ENCODE measurements at places on chromosomes 3 and 15.

- no peak for DNase-seq
Observed at GRCh38 chr3:79521221-79521848, 246.5 kb downstream of the ROBO1 start.

DNA sequence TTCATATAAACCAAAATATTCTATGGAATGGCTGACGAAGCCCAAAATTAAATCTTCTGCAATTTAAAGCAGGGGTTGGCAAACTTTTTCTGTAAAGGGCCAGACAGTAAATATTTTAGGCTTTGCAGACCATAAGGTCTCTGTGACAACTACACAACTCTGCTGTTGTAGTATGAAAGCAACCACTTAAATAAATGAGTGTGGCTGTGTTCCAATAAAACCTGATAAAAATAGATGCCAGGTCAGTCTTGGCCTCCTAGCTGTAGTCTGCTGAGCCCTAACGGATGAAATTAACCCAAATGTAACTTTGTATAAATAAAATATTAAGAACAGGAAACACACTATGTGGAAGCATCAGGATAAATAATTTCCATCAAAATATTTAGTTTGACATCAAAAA, 104.2 kb downstream of the FBXL22 start:
- no peak for DNase-seq

DNA sequence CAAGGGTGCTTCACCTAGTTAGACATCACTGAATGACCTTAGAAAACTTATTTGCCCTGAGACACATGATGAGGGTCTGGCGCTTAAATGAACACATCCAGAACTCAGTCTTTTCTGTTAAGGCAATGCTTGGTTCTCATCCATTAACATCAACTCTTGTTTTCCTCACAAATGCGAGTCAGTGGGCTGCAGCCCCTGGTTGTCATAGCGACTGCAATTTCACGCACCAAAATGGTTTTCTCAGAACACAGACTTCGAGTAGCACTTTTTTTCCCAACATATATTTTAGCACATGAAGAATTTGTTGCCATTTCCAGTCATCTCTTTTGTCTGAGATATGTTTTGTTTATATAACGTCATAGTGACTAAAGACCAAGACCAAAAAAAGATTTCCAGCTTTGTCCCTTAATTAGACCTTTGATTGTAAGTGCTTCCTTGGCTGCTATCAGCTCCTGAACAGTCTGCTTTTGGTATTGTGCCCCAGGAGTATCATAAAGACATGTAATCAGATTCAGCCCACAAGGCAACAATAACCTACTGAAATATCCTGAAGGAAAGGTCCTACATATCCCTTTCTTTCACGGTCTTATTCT, 68.5 kb downstream of the GPR176 start:
- DNase-seq: no peak

- no peak for DNase-seq
Observed at GRCh38 chr3:169512991-169513390, 150.5 kb downstream of the MECOM start.

- no peak for DNase-seq
Observed at GRCh38 chr3:15052335-15053242, 12.5 kb downstream of the MRPS25 start.

DNA sequence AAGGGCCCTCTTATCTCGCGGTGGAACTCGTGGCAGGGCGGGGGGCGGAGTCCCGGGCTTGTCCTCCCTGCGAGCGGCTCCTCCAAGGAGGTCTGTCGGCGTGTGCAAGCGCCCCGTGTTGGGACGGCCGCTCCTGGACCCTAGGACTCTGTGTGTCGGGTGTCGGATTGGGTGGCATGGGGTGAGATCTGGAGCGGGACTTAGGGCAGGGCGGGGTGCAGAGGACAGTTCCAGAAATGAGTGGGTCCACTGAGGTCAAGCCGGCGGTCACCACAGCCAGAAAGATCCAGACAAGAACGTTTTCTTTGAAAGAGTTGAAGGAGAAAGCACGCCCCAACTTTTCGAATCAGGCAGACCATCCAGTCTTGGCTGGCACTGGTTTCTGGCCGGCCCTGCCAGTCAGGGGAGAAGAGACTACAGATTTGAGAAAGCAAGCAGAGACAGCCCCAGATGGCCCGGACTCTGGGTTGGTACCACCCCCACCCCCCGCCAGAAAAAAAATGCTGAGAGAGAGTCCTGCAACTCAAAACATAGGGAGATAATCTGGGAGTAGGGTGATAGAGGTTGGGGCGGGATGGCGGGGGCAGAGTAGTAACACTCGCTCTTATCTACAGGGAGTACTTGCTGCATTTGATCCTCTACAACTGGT, 784 bp upstream of the CISH start:
- no peak for DNase-seq

GRCh38 chr3:134437211-134437752, 48.5 kb downstream of the ANAPC13 start:
- DNase-seq: no peak

- no peak for DNase-seq
Observed at GRCh38 chr3:94092086-94092485, 29.2 kb downstream of the NSUN3 start.

- DNase-seq: no peak
Observed at GRCh38 chr3:134084242-134084950, 54.7 kb upstream of the SLCO2A1 start.

DNA sequence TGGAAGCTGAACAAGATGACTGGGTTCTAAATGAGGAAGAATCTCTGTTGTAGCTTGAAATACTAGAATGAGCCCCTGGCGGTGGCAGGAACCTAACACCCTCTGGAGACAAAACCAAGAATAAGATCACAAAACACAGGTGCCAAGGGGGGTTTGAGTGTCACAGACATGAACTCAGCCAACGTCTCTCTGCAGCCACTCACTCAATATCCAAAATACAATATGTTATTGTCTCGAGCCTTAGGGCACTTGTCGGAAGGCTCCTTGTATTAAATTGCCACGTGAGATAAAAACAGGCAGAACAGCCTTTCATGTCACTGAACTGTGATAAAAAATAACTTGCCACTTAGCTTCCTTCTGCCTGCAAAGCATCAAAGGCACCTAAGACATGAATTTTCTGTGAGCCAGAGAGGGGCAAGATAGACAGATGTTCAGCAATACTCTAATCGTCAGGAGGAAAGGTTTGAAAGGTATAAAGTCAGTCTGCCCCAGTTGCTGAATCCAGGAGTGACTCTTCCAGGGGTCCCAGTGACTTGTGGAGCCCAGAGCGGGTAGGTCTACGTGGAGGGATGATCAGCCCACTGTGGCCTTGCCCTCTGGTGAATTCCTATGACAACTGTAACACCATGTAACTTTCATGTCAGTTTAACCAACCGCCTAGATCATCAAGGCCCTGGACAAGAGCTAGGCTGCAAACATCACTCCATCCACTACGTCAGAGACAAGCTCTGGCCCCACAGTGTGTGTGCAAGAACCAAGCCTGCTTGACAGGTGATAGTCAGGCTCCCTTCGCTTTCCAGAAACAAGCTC, 165.2 kb downstream of the OSBPL10 start:
- no peak for DNase-seq

DNA sequence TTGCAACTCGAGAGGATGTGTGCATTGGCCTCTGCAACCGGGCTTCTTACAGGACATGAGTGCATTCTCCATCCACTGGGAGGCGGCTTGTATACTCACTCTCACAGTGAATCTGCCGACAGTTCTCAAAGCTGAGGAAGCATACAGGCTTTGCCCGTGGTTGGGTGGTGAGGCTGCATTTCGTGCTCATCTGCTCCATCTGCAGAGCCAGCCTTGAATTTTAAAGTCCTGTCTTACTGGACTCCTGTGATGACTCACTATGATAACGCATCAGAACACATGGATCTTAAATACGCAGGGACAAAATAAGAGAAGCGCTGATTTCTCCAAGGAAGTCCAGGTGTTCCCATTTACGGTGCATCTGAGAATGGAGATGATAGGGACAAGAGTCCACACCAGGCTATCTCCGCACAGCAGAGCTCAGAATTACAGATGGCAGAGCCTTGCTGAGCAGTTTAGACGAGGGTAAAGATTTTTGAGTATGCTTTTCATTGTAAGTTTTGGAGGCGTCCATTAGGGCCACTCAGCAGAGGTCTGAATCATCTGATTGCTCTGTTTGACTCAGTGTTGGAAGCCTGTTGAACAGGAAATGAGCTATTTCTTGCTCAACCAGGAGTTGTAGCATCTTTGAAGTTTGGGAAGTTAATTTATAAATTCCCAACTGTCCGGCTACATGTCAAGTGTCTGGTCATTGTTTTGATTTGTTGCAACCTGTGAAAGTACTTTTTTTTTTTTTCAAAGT, 87.1 kb downstream of the GABRG3 start:
- DNase-seq: no peak

- no peak for DNase-seq
Observed at GRCh38 chr3:187927565-187927964, 182.3 kb upstream of the BCL6 start.

GRCh38 chr3:178669758-178670157, 133.5 kb downstream of the KCNMB2 start:
- no peak for DNase-seq

- DNase-seq: no peak
Observed at GRCh38 chr3:190862209-190863118, at the start of gene GMNC. TSS of gene GMNC (minus strand) at chr3:190862694. CDS start at chr3:190862615, 79 bp downstream.

DNA sequence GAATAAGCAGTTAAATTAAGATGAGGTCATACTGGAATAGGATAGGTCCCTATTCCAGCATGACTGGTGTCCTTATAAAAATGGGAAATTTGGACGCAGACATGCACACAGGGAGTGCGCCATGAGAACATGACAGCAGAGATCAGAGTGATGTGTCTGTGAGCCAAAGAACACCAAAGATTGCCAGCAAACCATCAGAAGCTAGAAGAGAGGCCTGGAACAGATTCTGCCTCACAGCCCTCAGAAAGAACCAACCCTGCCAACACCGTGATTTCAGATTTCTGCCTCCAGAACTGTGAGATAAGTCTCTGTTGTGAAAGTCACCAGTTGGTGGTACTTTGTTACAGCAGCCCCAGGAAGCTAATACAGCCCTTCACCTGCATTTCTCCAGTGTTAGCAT, 34.7 kb downstream of the EPHB1 start:
- no peak for DNase-seq
